ENCODE measurements at places on chromosomes 3 and 15.
A peak's percentile ranks its signal among the peaks of the same experiment; 100 is the strongest.

DNA sequence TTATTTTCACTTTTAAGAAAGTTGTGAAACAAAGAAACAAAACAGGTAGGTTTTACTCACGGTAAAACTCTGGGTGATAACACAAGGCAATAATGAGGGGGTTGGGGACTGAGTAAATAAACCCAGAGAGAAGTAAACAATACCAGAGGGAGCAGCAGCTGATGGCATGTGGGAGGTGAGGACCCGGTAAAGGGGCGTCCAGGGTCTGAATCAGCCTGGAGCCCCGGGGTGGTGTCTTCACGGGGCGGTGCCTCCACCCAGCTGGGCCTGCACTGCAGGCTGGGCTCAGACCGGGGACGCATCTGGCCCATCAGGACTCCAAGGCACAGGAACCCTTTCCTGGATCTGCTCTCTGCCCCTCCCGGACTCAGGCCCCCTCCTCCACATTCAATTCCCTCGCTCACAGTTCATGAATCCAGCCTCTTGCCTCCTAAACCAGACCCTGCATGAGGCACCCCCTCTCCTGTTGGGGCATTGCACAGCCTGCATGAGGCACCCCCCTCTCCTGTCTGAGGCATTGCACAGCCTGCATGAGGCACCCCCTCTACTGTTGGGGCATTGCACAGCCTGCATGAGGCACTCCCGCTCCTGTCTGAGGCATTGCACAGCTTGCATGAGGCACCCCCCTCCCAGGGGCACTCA lies 73.9 kb upstream of the MFGE8 start:
- no peak for DNase-seq

GRCh38 chr3:32442766-32443165 lies 51.1 kb downstream of the CMTM7 start:
- no peak for DNase-seq

DNA sequence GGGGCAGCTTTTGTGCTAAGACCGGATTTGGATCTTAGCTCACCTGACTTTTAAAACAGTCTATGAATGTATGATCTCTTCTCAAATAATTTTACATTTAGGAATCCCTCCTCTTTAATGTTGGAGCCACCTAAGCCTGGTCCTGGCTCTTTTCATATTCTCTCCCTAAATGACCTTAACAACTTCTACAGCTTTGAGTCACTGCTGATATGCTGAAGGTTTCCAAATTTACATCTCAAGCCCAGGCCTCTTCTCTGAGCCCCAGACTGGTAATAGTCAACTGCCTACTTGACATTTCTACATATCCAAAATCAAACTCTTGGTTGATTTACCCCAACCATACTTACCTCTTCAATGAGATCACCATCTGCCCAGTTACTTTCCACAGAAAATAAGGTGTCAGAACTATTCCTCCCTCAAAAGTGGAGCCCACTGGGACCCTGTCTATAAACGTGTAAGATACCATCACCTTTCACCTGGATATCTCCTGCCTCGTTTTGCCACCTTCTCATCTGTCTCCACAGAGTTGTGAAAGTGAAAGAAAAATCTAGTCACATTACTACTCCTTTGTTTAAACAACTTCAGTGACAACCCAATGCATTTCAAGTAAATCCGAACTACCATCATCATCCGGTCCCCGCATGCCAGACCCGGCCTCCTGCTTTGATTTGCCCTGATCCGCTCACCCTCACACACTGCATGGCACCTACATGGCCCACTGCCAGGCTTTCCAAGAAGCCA lies 48.8 kb downstream of the UBP1 start:
- DNase-seq, result no peak

- no peak for DNase-seq
These were observed 324.1 kb upstream of the CNTN4 start for GRCh38 chr3:1774597-1774996.

GRCh38 chr3:129277829-129278271 lies 820 bp upstream of the HMCES start:
- DNase-seq, result peak; percentile 42

DNA sequence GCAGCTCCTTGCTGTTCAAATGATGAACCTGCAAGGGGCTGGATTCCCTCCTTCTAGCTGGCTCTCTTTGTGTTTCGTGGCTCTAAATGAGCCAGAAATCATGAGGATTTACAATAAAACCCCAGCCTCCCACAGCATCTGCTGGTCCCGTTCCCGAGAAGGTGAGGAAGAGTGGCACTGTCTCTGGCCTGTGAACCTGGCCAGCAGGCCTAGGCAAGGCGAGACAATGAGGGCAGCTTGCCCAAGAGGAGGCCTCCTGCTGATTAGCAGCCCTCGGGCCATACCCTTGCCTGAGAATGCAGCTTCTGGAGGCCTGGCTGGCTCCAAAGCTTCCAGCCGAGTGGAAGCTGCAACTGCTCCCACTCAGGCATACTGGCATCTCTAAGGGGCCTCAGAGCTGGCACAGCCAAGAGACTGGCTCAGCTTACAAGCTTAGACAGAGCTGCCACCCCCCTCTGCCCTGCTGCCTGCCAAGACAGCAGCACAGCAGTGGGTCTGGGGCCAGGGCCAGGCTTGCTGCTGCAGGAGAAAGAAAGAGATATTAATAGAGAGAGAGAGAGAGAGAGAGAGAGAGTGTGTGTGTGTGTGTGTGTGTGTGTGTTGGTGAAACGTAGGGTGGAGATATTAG lies 76.5 kb downstream of the HMG20A start:
- peak; percentile 35 for DNase-seq

GRCh38 chr3:26630669-26631389 lies 8.3 kb downstream of the LRRC3B start:
- no peak for DNase-seq

GRCh38 chr3:155233213-155233612 lies 60.3 kb downstream of the STRIT1 start:
- DNase-seq, result peak; percentile 78

DNA sequence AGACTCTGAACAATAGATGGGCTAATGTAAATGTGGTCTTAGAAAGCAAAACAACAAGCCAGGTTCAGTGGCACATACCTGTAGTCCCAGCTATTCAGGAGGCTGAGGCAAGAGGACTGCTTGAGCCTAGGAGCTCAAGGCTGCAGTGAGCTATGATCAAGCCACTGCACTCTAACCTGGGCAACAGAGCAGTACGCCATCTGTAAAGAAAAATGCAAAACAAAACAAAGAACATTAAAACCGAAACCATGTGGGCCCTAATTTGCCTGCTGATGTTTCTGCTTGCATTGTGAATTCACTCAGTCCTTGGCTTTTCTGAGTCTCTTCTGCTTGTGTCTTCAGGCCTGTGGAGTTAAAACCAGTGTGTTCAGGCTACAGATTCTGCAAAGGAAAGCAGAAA lies 56.7 kb downstream of the CCNL1 start:
- DNase-seq, result no peak

- DNase-seq, result no peak
These were observed 222.4 kb downstream of the RYR3 start for GRCh38 chr15:33533197-33533596.

DNA sequence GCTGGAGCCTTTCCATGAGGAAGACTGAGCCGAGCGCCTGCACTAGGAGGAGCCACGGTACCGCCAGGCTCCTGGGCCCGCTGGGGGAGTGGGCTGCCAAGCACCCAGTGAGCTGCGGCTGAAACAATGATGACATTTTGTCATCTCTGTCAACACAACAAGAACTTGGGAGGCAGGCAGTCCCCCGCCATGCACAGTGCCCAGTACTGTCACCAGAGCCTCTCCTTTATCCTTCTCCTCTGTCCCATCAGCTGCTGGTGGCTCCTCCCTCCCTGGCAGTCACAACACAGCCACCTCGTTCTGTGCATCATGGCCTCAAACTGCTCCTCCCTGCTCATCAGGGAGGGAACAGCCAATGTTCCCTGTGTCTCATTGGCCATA lies 34.0 kb upstream of the PCSK6 start:
- DNase-seq, result no peak

GRCh38 chr3:192409838-192410683 lies 317.3 kb downstream of the FGF12 start:
- peak; percentile 20 for DNase-seq

DNA sequence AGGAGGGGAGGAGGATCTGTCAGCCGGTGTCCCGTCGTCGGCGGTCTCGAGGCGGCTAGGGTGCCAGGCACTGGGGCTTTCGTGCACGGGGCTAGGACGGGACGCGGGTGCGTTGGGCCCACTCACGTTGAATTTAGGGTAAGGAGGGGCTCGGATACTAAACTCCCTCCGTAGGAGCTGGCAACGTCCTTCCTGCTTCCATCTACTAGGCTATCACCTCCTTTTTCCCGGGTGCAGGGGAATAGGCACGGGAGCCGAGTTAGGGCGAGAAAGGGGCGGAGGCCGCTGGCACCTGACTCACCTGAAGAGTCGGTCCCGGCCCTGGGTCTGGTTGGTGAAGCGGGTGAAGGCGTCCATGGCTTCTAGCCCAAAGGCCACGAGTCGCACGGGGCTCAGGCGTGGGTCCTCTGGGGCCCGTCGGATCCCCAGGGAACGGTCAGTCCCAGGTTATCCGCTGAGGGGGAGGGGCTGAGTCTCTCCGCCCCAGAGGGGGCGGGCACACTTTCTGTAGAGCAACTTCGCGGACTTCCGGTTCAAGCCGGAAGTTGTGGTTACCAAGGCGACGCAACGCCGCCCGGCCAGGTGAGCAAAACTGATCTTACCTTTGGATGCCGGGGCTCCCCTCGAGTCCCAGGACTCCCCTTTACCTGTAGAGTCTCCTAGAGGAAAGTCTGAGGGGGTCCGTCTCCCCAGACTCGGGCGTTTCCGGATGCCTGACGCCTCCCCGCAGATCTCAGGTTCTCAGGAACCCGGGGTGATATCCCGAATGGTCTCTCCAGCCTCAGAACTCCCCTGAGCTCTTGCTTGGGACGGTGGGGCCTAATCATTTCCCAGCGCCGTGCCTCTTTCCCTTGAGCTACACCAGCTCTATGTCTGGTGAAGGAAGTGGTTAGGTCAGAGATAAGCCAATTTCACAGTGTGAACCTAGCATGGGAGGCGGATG lies at the start of the genes PEX11A and WDR93:
TSS of gene PEX11A (minus strand) at position 479 of the 943 bp plus-strand sequence. CDS start at position 357, 122 bp downstream.
TSS of gene WDR93 (plus strand) at position 536 of the 943 bp plus-strand sequence. CDS start 10,936 bp downstream, outside the sequence.
- peak; percentile 70 for DNase-seq

DNA sequence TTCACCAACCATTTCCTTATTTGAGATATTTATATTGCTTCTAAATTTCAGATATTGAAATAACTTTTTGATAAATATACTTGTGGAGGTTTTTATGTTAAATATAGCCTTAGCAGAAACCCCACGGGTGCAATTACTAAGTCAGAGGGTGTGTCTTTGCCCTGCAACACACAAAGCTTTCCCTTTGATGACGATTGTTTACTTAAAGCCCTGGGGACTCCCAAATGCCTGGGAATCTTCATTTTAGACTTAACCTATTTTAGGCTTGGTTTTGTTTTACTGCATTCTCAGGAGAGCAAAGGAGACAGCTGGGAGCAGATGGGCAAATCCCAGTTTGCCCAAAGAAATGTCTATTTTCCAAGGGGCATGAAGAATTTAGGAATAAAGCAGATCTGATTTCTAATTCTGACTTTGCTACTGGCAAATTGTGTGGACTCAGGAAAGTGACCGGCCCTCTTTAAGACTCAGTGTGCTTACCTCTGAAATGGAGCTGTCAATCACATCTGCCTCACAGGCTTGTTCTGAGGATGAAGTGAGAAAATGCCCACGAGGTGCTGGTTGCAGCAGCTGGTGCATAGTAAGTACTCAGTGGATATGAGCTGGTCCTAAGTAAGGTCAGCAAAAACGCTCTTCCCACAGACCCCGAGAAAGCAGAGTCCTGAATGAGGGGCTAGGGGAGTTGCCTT lies 49.3 kb upstream of the CA12 start:
- no peak for DNase-seq

GRCh38 chr3:119635719-119636118 lies 24.7 kb downstream of the POPDC2 start:
- DNase-seq, result no peak

- DNase-seq, result no peak
These were observed 740.5 kb downstream of the EPHA3 start for GRCh38 chr3:89847955-89848354.

- no peak for DNase-seq
These were observed 358.0 kb upstream of the CADM2 start for GRCh38 chr3:84600703-84601225.

DNA sequence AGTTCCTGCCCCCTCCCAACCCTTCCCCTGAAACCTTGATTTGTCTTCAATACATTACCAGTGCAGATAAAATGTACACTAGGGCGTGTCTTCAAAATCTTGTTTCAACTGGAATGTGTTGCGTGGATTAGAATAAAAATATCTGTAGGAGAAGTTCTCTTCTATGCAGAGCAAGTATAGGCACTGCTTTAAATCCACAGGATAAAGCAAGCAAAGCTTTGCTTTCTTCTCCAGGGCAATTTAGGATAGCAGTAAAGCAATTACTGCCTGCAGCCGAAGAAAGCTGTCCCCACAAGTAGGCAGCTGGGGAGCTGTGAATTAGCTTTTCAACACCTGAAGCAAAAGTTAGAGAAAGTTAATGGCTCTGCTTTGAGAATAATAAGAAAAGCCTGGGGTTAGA lies 329.7 kb upstream of the KCNMB2 start:
- no peak for DNase-seq

- no peak for DNase-seq
These were observed 1276.9 kb downstream of the ZPLD1 start for GRCh38 chr3:103711670-103712069.

DNA sequence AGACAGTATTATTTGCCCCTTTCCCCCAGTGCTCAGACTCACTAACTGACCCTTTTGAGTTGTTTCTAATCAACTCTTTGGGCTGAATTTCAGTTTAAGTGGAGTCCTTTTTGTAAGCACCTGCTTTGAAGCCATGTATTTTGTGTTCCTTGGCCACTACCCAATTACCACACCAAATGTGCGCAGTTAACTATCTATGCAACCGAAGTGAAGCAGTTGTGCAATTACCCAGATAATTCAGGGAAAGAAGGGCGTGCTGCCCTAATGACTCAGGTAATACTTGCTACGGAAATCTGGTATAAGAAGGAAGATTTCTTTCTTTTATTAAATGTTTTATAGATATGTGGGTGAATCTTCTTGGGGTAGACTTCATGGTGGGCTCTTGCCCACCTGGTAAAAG lies 371.9 kb upstream of the TBL1XR1 start:
- no peak for DNase-seq

- DNase-seq, result no peak
These were observed 112.5 kb upstream of the BNIP2 start for GRCh38 chr15:59801649-59802048.

- no peak for DNase-seq
These were observed 25.5 kb upstream of the FRMD4B start for GRCh38 chr3:69411346-69411745.

GRCh38 chr15:43749690-43750345 lies 3.6 kb downstream of the PDIA3 start:
- DNase-seq, result peak; percentile 57

DNA sequence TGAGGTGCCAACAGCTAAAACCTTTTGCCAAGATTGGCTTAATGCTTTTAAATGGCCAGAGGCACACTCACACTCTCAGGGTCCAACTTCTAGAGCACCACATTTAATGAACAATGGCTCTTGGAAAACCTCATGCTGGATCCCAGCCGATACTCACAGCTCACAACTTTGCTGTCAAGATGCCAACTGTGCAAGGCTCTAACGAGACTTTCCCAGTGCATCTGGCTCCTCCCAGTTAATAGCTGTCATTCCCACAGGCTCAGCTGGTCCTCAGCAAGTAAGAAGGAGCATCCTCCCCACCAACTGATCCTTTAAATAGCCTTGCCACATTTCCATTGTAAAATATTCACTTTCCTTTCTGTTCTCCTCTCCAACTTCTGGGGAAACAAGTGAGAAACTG lies 20.3 kb upstream of the FRMD4B start:
- DNase-seq, result no peak

GRCh38 chr3:10356461-10356981 lies 35.6 kb upstream of the SEC13 start:
- no peak for DNase-seq

Measured in mesenchymal stem cell (in vitro differentiated cells and primary cell).